Transverse colon (tissue), 4 donors: ENCODE measurements at places on chromosomes 2 and 18. TPM values are rescaled to one million over a fixed set of nuclear protein-coding genes. Genes with fewer than 3 reads are reported as not detected.

The CDKL4 gene
- total RNA-seq, result not detected

The ZCCHC2 gene
- 36.6 TPM for total RNA-seq

The LOXHD1 gene
- not detected for total RNA-seq

DNA sequence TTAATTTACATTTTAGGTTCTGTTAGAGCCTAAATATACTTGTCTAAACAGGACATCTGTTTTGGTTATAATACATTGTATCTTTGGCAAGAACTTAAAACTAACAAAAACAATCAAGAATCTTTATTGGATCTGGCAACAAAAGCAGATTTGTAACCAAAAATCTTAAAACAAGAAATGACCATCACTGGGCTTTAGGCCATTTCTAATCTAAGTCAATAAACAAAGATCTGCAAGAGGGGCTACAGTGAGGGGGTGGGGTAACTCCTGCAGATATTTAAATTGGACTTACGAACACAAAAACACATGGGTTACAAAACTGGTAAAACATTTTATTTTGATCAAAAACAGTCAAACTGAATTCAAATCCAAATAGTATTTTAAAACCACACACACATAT is 77.3 kb downstream of the SRBD1 start:
- H3K27me3 ChIP-seq, result no peaks in the 10 kb centered on the region
- DNase-seq, result no peak
- no peaks in the 10 kb centered on the region for H3K36me3 ChIP-seq
- no peak overlapping the region for H3K4me3 ChIP-seq

- no peaks in the 10 kb centered on the region for H3K27me3 ChIP-seq
- no peak for DNase-seq
- H3K36me3 ChIP-seq, result no peaks in the 10 kb centered on the region
- H3K4me3 ChIP-seq, result no peak overlapping the region
- no peaks in the 10 kb centered on the region for H3K4me1 ChIP-seq
These were observed 81.7 kb downstream of the SDC1 start for GRCh38 chr2:20143263-20143662.

DNA sequence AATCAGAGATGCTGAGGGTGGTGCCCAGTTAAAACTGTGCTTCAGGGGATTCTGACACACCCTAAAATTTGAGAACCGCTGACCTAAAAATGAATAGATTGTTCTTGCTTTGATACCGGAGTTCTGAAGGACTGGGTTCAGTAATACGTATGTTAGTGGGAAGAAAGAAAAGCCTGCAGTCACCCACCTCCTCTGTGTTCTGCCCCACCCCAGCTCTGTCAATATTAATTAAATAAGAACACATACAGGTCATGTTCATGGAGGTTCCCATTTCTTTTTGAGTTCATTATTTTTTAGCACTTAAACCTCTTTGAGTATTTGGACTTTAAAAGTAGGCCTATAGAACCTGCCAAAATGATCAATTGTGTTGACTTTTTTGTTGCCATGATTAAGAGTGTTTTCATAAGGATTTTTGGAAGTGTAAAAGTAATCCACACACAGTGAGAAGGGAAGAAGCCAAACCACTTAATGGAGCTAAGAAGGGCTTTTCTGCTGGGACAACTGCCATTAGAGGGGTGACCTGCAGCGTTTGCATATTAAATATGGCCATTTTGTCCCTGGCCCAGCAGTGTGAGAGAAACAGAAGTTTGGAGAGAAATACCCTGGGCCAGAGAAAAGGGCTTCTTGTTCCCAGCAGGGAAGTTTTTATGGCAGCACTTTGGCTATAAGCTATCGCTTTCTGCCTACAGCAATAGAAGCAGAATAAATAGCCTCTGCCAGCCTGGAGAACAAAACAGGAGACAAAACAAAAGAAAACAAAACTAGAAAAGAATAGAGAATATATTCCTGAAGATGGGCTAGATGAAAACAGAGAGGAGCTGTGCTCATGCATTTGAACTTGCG is 80.7 kb upstream of the RNF152 start:
- no peak for DNase-seq

DNA sequence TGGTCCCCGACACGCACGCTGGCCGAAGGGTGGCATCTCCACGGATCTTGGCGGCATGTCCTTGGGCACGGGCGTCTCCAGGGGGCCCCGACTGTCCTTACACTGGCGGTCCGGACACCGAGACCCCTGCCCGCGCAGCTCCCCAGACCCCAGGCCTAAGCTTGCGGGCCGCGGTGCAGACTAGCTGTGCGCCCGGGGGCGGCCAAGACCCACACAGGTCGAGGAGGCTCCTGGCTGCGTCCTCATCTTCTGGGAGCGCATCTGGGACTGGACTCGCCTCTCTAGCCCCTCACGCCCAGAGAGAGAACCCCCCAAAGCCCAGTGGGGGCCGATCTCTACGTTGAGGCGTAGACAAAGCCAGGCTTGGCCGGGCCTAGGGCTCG is 475 bp upstream of the TWIST2 start:
- no peaks in the 10 kb centered on the region for H3K36me3 ChIP-seq
- peak overlapping the region; percentile 48 for H3K4me3 ChIP-seq
- peaks cover 81% of the 10 kb centered on the region for H3K27me3 ChIP-seq

DNA sequence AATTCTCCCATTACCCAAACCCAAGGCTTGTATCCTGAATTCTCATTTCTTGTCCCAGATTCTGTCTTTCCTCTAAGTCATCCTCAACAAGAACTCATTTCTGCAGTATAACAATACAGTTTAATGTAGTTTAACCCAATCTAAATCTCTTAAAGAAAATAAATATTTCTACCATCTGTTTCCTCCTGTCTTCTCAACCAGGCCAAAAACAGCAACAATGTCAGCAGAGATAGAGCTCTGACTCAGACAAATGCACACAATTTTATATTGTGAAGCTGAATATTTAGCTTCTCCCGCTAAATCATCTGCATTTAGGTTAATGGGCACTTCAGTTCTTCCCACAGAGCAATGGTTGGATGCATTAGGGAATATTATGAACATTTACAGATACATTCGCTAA is 35.7 kb upstream of the KYNU start:
- no peaks in the 10 kb centered on the region for H3K36me3 ChIP-seq
- no peaks in the 10 kb centered on the region for H3K4me1 ChIP-seq
- H3K27me3 ChIP-seq, result no peaks in the 10 kb centered on the region
- H3K4me3 ChIP-seq, result no peak overlapping the region

GRCh38 chr18:2826581-2826980 is 20.2 kb upstream of the EMILIN2 start:
- H3K27ac ChIP-seq, result no peak overlapping the region
- H3K4me1 ChIP-seq, result no peaks in the 10 kb centered on the region
- H3K36me3 ChIP-seq, result no peaks in the 10 kb centered on the region
- no peaks in the 10 kb centered on the region for H3K27me3 ChIP-seq
- H3K4me3 ChIP-seq, result no peak overlapping the region
- no peak for DNase-seq

DNA sequence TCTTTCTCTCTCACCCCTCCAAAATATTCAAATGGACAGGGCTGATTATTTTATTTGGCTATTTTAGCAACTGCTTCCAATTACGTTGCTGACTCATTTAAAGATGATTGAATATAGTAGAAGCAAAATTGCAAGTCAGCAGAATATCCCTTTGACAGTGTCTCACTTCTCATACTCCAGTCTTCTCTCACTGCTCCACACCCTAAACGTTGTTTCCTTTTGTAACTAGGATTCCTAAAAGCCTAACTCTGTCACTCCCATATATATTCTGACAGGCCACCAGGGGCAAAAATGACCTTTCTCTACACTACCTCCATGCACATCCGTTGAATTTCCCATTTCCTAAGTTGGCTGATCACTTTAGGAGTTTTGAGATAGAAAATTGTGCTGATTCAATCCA is 351.1 kb downstream of the RND3 start:
- DNase-seq, result no peak

DNA sequence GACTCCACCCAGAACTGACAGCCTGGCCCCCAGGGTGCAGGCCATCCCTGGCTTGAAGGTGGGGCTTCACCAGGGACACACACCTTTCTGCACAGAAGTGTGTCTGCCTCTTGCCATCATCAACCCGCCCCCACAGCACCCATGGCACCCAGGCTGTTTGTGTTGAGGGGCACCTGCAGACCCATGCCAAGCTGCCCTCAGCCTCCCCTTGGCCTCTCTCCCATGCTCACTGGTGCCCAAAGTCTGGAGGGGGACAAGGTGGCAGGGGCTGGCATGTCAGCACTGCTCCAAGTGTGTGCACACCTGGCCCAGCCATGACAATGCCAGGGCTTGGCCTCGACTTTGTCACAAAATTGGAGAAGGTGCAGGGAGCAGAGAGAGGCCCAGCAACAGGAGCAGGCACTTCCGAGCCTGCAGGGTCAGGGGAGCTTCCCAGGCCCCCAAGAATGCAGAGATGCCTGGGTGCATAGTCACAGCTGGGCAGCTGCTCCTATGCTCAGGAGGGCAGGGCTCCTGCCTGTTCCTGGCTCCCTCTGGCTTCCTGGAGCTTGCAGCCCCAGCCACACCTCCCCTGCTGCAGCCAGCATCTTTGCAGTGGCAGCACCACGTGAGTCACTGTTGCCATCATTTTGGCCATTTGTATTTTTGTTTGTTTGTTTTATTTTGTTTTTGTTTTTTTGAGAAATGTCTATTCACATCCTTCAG is 280.6 kb upstream of the UBE2E3 start:
- no peak overlapping the region for H3K27ac ChIP-seq
- H3K27me3 ChIP-seq, result no peaks in the 10 kb centered on the region
- DNase-seq, result no peak
- H3K36me3 ChIP-seq, result no peaks in the 10 kb centered on the region
- no peaks in the 10 kb centered on the region for H3K4me1 ChIP-seq

DNA sequence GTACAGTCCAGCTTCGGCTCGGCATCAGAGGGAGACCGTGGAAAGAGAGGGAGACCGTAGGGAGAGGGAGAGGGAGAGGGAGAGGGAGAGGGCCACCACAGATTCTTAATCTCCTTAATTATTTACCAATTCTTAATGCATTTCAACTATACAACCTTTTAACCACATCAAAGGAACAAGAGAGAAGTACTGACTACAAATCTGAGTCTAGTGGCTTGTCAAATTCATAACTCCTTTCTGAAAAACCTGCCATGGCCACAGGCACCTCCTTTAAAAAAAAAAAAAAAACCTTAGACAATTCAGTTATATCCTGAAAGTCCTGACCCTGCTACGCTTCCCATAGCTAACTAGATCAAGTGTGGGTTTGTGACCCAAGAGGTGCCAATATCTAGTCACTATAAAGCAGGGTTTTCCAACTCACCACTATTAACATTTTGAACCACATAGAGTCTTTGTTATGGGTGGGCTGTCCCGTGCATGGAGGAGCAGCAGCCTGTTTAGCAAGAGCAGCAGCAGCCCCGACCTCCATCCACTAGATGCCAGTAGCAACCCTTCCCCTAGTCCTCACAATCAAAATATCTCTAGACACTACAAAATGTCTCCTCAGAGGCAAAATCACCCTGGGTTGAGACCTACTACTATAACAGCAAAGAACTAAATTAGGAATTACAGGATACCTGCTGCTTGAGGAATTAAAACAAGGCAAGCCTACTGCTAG is 6.8 kb downstream of the ESCO1 start:
- no peak overlapping the region for H3K4me3 ChIP-seq
- no peaks in the 10 kb centered on the region for H3K4me1 ChIP-seq
- H3K27me3 ChIP-seq, result no peaks in the 10 kb centered on the region
- DNase-seq, result no peak
- H3K36me3 ChIP-seq, result no peaks in the 10 kb centered on the region
- H3K27ac ChIP-seq, result no peak overlapping the region
